ENCODE measurements at places on chromosomes 4 and X.

- no peak for DNase-seq
Observed at GRCh38 chr4:115090483-115091075, 22.8 kb downstream of the NDST4 start.

DNA sequence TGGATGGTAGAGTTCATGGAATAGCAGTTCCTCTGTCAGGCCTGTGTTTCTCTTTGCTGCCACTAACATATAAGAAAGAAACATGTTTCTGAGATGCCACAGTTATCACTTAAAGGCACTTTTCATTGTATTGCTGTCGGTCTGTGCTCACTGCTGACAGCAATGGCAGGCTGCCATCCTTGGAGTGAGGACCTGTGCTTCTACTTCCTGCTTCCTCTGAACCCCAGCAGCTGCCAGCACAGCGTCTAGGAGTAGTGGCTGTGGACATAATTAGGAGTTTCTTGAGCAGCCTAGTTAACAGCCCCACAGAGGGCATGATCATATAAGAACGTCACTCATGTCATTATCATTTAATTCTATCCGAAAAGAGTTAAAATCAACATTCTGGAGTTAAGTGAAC is 30.5 kb downstream of the F11 start:
- DNase-seq, result no peak

DNA sequence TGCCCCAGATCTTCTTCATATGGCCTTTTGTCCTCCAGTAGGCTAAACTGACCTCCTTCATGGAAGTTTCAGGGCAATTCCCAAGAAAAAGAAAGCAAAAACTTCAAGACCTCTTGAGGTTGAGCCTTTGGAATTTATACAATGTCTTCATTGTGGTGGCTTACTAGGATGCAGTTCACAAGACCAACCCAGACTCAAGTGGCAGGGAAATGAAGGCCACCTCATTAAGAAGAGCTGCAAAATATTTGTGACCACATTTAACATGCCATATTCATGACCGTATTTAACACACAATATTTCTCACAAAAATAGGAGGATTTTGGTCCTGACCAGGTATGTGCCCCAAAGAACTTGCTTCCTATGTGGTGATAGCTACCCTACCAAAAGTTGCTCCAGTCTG is 605.5 kb upstream of the PITX2 start:
- DNase-seq, result no peak

- DNase-seq, result no peak
Observed at GRCh38 chrX:9899640-9900111, 67.5 kb upstream of the CLDN34 start.

GRCh38 chrX:131792789-131793462 is 230.2 kb upstream of the STK26 start:
- DNase-seq, result peak; percentile 98

GRCh38 chr4:111689731-111690130 is 455.5 kb upstream of the FAM241A start:
- DNase-seq, result no peak

GRCh38 chrX:21379991-21380390 is 5.8 kb downstream of the CNKSR2 start:
- DNase-seq, result no peak

- DNase-seq, result no peak
Observed at GRCh38 chr4:1739358-1739757, 18.0 kb downstream of the TACC3 start.

DNA sequence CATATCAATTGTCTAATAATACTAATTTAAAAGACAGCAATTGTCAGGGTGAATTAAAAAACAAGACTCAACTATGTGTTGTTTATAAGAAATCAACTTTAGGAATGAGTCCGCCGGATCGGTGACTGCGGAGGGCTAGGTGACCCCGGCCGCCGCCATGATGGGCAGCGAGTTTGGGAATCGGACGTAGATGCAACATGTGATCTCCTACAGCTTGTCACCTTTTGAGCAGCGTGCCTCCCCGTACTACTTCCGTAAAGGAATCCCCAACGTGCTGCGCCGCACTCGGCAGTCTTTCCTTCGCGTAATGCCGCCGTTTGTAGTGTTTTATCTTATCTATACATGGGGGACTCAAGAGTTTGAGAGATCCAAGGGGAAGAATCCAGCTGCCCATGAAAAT is 742.5 kb upstream of the PABPC4L start:
- DNase-seq, result no peak

DNA sequence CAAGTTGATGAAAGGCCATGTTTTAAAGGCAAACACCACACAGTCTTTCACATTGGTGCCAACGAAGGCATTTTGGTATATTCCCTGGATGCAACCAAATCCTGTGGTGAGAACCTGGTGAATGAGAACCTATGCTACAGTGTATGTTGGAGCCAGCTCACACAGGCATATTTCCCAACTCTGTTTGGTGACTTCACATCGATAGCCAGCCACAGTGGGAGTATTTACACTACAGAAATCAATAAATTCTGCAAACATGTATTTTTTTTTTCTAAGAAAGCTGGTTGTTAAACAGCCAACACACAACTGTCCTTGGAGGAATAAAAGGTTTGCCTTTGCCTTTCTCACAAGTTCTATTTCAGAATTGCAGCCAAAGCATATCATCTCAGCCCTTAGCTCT is 691.0 kb downstream of the GRID2 start:
- no peak for DNase-seq

Measured in thymus (tissue), 14 donors.